Fibroblast of skin of back (primary cell): ENCODE measurements at places on chromosomes 16 and 17.

DNA sequence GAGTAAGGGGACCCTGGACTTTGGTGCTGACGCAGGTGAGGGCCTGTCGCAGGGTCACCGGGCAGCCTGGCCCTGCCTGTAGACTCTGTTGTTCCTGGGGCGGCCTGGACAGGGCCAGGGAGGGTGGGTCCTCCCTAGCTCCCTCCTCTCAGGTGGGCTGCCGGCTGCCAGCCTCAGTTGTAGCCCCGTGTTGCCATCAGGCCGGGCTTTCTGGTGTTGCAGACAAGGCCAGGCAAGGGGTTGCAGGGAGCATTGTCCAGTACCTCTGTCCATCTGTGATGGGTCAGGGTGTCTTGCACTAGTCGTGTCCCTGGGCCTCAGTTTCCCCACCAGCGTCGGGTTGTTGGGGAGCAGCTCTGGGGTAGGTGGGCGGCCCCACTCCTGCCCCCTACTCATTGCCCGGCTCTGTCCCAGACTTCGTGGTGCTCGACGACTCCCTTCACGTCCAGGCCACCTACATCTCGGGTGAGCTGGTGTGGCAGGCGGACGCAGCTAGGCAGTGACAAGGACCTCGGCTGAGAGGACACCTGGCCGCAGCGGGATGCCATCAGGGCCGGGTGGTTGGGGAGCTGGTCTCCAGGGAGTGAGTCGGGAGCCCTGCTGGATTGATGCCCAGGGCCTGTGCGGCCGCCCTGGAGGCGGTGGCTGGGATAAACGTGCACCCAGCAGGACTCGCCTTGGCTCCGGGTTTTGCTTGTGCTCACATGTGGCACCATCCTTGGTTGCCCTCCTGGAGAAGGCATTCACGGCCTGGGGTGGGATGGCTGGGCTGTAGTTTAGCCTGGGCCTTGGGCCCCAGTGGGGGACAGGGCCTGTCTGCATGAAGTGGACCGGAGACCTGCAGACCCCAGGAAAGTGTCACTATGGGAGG lies 1.9 kb downstream of the CEMP1 start:
- no peak for DNase-seq

GRCh38 chr17:69468207-69468606 lies 53.7 kb downstream of the MAP2K6 start:
- DNase-seq: no peak

DNA sequence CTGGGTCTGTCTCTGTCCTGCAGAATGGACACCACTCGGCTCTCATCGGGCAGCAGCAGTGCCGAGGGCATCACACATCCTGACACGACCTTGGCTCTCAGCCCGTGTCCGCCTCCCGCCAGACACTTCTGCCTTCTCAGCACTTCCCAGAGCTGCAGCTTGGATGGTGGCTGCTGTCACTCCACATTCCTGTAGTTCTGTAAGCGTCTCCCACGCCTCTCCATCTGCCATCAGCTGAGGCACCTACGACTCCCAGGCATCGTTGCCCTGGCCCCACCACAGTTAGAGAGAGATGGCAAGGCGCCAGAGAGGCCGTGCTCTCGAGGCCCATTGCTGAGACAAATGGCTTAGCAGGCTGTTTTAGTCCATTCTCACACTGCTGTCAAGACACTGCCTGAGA lies 195.9 kb upstream of the CHMP6 start:
- DNase-seq: no peak

GRCh38 chr16:74738113-74738541 lies 36.5 kb downstream of the FA2H start:
- peak; percentile 27 for DNase-seq

DNA sequence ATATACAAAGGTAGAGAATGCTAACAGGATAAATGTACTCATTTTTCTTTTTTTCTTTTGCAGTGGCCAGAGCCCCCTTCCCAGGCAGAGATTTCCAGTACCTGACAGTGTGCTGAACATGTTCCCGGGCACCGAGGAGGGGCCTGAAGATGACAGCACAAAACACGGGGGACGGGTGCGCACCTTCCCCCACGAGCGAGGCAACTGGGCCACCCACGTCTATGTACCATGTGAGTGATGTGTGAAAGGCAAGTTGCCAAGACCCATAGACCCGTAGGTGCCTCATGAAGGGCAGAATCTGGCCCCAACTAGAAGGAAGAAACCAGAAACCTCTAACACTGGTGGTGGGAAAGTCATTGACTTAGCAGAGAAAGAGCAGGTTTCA lies 1.2 kb downstream of the USB1 start:
- DNase-seq: no peak

GRCh38 chr17:29291163-29291752 lies 2.7 kb downstream of the NUFIP2 start:
- peak; percentile 77 for DNase-seq

GRCh38 chr17:19978805-19979211 lies 1.2 kb upstream of the AKAP10 start:
- DNase-seq: no peak

DNA sequence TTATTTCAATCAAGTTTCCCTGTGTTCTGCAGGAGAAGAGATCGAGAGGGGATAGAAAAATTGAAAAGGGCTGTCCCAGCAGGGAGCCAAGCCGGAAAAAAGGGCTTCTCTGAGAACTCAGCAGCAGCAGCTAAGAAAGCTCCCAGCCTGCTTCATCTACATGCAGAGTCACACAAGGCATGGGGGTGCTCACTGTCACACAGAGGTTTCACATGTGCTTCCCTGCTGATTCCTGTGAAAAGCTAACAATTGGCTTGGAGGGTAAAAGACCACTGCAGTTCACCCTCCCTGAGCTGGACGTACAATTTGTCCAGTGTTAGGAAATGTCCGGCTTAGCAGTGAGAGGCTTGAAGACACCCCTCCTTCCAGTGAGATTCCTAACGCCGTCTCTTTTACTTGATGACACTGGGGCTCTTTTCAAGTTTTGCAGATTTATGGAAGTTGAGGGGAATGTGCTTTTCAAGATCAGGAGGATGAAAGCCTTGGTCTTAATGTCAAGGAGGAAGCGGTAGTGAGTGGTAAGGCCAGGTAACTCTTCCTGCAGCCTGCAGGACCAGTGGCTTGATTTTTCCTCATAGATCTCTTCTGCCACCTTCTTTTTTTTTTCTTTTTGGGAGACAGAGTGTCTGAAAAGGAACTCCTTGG lies 85.6 kb downstream of the WNT3 start:
- peak; percentile 31 for DNase-seq

DNA sequence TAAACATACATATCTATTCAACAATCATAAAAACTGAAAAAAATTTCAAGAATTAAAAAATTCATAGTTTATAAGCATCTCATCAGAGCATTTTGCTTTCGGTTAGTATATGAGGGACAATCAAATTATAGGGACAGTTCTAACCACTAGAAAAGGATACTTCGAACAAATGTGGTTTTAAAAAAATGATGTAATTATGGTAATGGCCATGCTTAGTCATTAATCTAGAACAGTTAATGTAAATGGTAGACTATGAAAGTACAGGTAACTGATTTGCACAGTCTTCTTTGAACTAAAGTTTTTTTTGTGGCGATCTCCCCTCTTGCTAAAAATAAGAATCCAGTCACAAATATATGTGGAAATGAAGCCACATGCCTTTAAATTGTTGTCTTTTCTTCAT lies 63.5 kb upstream of the PHOSPHO1 start:
- no peak for DNase-seq

DNA sequence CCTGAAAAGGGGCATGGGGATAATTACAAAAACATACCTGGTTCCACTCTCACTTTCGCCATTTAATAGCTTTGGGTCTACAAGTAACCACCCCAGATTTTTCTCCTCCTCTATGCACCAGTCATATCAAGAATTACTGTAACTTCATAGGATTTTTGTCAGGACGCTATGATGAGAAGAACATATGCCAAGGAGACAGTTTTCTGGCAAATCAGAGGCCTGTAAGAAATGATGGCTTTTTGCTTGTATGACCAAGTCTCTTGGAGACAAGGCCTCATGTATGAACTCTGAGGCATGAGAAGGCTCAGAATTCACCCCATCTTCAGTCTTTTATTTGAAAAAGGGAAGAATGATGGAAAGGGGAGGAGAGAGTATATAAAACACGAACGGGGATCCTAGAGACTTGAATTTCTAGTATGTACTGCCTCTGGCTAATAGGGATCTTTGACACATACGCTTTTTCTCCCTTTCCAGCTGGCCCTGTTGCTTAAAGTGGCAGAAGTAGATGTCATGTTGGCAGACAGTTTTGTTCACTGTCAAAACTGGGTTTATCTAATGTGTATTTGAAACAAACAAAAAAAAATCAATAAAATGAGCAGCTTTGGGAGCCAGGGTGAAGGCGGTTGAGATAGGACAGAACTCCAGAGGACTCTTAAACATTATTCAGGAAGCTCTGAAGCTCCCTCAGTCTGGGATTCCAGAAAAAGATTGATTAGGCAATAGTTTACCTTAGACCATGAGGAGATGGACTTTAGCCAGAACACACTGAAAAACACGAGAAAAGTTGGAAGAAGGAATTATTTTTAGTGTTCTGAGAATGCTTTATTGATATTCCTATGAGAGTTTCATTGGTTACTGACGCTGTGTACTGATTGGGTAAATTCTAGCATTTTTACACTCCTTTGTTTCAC lies 656.6 kb downstream of the WWOX start:
- no peak for DNase-seq
